ENCODE measurements at places on chromosomes 11 and 22.
A peak's percentile ranks its signal among the peaks of the same experiment; 100 is the strongest.

DNA sequence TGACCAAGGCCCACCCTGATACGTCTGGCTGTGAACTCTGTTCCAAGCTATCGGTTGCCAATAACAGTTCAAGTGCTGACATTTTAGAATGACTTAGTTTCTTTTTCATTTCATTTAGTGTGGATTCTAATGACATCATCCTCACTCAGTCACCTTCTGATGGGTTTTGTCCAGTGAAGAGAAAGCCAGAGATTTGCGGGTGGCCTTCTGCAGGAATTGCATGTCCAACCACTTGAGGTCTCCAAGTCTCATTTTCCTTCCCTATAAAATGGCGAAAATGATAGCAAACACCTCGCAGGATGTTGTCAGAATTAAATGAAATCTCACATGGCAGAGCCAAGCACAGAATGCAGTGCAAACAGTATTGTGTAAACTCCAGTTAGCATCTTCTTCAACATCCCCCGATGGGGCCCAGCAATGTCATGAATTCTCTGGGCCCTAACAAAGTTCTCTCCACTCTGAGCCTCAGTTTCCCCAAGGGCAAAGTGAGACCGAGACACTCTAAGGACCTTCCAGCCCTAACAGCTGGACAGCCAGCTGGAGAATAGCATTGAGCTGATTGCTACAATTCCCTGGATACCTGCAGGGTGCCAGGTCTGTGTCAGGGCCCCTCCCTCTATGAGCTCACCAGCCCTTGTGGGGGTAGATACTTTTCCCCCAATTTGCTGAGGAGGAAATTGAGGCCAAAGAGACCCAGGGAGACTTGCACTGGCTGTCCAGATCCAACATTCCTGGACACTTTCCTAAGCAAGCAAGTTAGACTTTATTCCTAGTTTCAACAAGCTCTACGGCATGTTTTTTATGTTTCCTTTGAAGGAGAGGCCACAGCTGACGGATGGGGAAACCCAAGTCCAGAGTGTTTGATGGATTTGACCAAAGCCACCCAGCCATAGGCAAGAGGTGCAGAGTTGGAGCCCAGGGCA lies 286.7 kb downstream of the MN1 start:
- no peak for DNase-seq

- no peak for DNase-seq
Observed at GRCh38 chr11:130249371-130249770, 65.3 kb downstream of the ZBTB44 start.

DNA sequence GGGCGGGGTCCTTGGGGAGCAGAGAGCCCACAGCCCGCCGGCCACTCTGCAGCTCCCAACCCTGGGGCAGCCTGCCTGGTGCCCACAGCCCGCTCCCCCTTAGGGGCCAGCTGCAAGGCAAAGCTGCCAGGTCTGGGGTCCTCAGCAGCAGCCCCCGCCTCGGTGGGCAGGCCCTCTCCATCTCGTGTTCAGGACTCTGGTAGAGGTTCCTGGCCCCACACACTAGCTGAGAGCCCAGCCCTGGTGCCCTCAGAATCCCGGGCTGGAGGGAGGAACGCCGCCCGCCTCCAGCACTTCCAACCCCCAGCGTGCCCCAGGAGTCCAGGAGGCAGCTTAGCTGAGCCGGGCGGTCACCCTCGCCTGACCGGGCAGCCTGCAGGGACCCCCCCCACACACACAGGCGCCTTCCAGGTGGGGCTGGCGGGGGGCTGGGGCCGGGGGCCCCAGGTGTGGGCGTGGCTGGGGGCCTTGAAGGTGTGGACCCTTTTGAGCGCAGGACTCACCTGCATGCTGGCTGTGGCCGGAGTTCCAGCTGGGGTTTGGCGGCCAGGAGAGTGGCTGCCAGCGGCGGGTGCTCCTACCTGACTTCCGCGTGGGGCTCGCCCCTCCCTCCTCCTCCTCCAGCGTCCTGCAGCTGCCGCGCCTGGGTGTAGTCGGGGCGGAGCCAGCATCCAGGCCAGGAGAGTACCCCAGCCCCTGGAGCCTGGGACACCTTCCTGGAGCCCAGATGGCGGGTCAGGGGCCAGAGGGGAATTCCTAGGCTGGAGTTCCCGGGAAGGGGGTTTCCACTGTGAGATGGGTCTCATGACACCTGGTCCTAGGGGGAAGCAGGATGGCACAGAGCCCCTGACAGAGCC lies at the start of gene ANO9:
ANO9 (minus strand) TSS at position 594 of the 857 bp plus-strand sequence; CDS start at position 509, 85 bp downstream.
- no peak for DNase-seq

DNA sequence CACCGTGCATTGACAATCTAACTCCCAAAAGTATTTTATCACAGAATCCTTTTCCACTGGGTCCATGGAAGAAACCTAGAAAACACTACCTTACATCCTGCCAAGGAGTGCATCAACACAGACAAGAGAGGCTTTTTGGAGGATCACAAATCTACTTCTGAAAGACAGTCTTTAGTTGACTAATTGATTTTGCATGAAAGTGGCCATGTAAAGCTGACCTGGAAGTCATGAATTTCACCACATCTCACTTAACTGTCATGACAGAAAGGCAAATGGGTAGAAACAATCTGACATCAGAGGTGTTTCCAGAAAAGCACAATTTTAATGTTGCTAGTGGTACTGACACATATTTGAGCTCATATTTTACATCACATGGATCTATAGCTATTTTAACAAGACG lies 101.6 kb downstream of the FAM76B start:
- DNase-seq: no peak

GRCh38 chr22:43004362-43005035 lies 10.4 kb downstream of the PACSIN2 start:
- no peak for DNase-seq

GRCh38 chr11:9787260-9787659 lies 123.4 kb downstream of the SWAP70 start:
- no peak for DNase-seq

GRCh38 chr11:82775736-82776346 lies 42.2 kb upstream of the FAM181B start:
- DNase-seq: peak; percentile 43

DNA sequence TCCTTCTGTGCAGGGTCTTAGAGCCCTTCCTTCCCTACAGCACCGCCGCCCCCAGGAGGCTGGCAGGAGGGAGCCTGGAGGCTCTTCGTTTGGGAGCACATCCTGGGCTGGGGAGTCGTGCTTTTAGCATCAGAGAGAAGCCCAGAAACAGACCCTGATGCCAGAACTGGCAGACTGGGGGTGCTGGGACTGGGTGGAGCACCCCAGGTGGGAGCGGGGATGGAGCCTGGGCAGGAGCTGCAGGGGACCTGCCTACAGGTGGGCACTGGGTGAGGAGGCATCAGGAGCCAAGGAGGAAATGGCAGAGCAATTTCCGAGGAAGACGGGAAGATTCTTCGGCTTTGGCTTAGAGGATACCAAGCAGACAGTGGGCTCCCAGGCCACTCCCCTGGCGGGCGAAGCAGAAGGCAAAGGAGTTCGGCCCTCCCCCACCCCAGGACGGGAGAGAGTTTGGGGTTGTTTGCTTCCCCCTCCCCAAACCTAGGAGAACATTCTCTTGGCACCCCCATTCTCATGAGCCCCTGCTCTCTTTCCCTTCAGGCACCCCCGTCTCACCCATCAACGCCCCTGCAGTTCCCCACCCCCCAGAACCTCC lies 1.1 kb downstream of the SYT7 start:
- DNase-seq: no peak

DNA sequence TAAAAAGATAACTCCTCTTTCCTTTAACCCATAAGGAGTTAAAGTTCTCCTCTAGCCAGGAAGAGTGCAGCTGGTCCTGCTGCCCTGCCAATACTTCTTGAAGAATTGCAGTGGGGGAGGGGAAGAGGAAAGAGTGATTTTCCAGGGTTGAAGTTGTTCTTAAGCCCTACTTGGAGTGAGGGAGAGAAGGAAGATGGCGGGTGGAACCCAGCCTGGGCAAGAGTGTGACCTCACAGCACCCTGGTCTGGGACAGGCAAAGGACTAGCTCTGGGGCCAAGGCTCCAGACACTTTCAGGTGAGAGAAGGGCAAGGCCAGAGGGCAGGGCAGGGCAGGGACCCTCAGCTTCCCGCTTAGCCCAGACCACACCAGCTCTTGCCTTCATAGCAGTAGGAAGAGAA lies 6.6 kb downstream of the TNKS1BP1 start:
- DNase-seq: no peak

DNA sequence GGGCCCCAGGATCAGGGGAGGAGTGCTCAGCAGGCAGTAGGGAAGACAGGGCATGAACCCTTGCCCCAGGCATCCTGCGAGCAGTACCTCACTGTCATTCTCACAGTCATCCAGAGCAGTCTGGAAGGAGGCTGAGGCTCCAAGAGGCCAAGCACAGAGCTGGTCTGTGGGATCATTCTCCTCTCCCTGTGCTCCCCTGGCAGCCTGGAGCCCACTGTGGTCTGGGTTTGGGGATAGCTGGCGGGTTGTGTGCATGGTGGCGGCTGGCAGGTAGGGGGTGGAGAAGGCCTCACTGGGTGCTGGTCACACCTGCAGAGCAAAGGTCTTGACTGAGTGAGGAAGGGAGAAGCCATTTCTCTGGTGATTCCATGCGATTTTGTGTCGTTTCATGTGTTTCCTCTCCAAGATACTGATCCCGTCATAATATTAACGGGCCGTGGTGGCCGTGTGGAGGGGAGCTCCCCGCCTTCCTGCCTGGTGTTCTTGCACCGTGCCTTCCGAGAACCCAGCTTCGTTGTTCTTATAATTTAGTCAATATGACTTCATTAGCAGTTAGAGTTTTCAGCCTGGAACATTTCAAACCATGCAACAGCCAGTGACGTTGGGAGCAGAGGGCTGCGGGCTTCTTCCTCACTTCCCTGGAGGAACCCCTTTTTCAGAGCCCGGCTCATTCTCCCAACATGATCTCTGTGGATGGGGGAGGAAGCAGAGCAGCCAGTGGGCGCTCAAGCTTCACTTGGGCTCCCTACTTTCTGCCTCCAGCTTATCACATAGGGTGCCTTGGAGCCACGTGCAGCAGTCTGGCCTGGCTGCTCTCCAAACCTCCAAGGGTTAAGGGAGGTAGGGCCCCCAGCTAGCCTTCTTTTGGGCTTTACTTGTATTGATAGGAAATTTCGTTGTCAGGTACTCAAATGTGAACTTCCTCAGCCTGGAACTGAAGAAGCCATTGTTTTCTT lies 20.8 kb upstream of the ADORA2A start:
- no peak for DNase-seq

GRCh38 chr11:96219981-96220623 lies 122.9 kb downstream of the MAML2 start:
- DNase-seq: no peak

- DNase-seq: no peak
Observed at GRCh38 chr11:27084518-27084917, 43.9 kb downstream of the BBOX1 start.

- DNase-seq: no peak
Observed at GRCh38 chr11:118691926-118692830, 12.7 kb upstream of the TREH start.

DNA sequence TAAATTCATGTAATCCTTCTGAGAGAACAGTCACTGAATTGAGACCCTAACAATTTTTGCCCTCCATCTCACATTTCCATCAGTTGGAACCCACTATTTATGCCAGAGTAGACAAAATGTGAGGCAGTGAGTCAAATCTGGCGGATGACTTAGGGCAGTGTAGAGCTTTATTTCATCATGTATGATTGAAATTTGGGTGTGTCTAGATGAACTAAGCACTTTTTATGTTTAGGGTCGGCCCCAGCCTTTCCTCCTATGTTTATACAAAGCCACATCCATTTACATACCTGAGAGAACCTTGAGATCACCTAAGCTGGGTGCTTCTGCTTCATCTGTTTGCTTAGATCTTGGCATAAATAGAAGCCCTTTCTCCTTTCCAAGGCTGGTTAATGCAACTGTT lies 15.0 kb upstream of the MUC15 start:
- DNase-seq: no peak

DNA sequence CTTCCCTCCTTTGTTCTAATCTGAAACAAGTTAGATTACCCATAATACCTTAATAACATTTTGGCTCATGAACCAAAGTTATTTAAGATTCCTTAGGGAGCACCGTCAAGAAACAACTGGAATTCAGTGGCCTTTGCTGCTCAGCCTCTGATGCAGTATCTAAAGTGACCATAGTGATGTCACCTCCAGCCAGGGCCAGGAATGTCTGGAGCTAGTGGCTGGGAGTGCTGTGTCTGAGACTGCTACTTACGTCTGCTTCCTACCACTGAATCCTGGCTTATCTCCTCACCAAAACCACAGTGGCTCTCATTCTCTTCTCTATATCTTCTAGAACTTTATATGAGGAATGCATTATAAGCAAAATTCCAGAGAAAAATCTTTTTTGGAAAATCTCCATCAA lies 658.0 kb downstream of the DLG2 start:
- no peak for DNase-seq

DNA sequence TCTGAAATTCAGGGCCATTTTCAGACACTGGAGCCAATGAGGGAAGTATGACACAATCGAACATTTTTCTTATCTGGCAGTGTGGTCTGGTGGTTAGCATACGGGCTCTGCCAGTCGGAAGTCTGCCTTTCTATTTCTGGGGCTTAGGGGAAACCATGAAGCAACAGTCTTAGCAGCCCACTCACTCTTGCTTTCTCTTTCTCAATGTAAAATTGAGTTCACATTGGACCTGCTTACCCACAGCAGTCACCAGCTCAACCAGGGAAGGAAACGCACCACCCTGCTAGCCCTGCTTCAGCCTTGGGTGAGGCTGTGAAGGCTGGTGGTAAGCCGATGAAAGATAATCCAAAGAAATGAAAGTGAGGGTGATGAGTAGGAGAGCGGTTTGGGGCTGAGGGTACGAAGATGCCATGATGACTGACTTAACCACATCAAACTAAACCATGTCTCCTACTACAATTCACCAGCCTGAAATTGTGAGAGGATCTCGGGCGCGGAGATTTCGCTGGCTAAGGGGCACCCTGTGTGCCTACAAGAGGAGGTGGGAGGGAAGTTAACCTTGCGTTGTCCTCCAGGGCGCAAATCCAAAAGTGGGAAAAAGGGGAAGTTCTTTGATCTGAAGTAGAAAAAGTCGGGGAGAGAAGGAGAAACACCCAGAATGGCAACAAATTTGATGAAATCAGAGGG lies 2.0 kb upstream of the LMO2 start:
- DNase-seq: no peak

DNA sequence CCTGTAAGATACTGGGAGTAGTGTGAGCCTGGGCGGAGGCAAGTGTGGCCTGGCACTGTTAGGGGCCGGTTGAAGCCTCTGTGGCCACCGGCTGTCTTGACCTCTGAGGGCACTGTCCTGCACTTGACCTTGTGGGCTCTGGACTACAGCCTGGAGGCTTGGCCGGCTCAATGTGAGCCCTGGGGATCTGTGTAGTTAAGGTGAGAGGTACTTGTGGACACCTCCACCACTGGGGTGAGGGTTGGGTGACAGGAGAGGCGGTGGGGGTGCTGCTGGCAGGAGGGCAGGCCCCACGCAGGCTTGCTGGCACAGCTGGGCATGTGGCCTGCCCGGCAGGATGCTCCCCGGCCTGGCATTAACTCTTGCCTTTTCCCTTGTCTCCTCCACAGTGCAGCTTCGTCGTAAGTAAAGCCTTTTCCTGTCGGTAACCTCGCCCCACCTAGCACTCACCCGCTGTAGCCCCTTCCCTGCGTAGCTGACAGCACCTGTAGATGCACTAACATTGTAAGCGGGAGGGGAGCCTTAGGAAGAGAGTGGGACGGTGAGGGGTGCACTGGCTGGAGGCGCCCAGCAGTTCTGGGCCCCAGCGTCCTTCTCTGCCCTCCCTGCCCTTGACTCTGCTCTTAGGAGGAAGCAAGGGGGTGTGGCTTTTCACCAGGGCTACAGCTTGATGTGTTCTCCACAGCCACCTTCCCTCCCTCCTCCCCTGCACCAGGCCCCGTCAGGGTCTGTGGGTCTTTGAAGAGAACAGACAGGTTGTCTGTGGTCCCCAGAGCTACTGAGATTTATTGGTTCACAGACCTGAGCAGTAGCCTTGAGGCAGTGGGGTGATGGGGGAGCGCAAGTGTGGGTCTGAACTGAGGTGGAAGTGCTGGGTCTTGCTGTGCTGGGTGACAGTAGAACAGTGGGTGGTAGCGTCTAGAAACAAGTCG lies 17.6 kb downstream of the INCENP start:
- no peak for DNase-seq
